Pulmonary artery endothelial cell (primary cell): ENCODE measurements at places on chromosomes 5 and 9.
A peak's percentile ranks its signal among the peaks of the same experiment; 100 is the strongest.

DNA sequence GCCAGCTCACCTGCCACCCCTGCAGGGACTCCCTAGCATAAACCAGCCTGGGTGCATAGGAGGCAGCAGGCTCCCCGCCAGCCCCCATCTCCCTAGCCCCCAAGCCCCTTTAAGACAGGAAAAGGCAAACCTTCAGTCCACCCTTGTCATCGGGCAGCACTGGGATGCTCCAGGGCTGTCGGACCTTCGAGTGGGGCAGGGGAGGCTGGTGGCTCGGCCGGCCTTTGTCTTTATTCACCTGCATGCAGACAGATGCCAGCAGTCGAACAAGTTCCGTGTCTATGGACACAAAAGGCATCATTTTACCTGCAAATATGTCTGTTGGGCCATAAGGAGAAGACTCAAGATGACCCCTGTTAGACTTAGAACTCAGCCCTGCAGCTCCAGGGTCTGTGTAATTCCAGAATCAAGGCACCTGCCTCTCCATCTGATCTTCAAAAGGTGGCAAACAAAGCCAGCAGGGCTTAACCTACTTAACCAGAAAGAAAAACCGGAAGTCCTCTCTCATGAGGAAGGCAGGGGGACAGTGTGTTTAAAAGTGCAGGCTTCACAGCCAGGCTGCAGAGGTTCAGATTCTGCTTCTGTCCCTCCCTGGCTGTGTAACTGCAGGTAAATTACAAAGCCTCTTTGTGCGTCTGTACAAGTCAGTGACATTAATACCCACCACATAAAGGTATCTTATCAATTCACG, 16.2 kb downstream of the ANKS6 start:
- no peak for DNase-seq

DNA sequence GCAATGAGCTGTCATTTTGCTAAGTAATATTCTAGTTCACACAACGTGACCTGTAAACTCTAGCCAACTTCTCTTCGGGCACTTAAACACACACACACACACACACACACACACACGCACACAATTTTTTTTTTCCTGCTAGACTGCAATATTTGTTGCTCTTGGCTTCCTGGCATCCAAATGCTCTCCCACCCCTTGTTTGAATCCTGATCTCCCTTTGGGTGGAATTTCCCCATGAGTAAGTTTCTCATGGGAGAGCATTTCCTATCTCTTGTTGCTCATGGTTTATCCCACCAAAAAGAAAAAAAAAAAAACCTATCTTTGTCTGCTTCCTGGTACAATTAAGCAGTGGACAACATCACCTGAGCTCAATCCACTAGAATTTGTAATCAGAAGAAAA, 54.7 kb upstream of the TSLP start:
- DNase-seq: peak; percentile 45

DNA sequence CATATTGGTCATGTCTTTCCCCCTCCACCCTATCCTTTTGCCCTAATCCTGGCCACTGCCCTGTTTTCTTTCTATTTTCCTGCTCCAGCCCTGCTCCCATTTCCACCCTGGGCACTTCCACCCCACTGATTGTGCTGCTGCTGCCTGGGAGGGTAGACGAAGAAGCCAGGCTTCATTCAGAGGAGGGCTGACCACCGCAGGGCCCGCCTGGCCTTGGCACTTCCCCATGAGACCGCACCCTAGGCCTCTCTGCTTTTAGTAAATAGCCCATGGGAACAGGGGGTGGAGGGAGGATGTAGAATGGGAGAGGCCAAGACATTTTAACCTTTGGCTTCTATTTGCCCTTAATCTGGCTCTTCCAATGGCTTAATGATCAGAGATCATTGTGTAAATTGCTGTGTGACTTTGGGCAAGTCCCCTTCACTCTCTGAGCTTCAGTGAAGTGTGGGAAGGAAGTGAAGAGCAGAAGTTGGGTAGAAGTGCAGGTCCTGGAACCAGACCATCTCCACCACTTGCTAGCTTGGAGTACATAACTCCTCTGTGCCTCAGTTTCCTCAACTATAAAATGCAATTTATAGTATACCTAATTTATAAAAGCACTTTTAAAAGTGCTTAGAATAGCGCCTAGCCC, 13.6 kb upstream of the GPX3 start:
- no peak for DNase-seq

GRCh38 chr5:78586251-78586650, 62.3 kb downstream of the LHFPL2 start:
- DNase-seq: peak; percentile 61
